Activated T-cell treated with anti-CD3 and anti-CD28 coated beads, Interleukin-2, amount 50 U/mL, for 72 hours (primary cell): ENCODE measurements at places on chromosomes 3 and 15. TPM values are rescaled to one million over a fixed set of nuclear protein-coding genes. Genes with fewer than 3 reads are reported as not detected.

The FBXW12 gene
- total RNA-seq: not detected

- no peak for DNase-seq
These were observed 1.6 kb upstream of the GCNT3 start for GRCh38 chr15:59609730-59610712.

GRCh38 chr15:94029495-94029894 lies 201.9 kb upstream of the MCTP2 start:
- no peak for DNase-seq

GRCh38 chr3:115804713-115805119 lies 181.4 kb downstream of the GAP43 start:
- DNase-seq: no peak

GRCh38 chr3:109234300-109234699 lies 82.0 kb downstream of the DPPA2 start:
- DNase-seq: no peak

DNA sequence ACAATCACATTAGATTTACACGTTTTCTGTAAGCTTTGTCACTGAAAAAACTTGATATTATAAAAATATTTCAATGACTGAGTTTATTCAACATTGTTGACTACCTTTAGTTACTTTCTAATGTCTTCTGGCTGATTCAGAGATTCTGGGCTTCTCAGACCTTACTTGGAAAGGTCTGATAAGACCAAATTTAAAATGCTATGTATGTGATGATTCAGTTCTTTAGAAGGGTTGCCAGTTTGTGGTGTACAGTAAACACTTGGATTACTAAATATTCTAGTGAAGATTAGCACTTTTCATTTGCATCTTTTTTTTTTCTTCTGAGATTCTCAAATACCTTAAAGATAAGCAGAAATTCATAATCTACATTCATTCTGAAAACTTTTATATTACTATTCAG lies 49.8 kb downstream of the SGO1 start:
- no peak for DNase-seq

DNA sequence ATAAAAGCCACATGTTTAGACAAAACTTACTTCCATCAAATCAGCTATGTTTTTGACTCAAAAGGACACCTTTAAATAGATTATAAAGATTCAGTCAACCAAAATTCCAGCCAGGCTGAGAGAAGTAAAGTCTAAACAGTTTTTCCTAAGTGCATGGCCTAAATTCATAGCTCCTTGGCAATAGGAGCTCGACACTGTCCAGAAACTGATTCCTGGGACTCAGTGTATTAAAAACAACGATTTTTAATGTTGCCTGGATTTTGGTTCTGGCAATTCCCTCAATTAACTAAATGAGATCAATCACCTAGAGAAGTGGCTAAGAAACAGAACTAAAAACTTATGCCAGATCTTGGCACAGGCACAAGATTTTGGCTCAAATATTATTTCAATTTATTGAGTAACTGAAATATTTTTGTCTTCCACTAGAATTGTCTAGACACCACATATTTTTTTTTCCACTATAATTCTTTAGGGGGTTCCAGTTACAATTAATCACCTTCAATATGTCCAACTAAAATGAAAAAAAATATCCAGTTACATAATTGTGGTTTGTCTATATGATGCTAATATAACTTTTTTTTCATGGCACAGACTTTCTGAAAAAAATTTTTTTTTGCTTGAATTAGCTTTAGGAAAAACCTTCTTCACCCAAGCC lies 135.9 kb downstream of the TFDP2 start:
- no peak for DNase-seq

GRCh38 chr3:187382609-187383151 lies 14.5 kb downstream of the RTP4 start:
- DNase-seq: no peak

The SNTN gene
- not detected for total RNA-seq

GRCh38 chr3:99332718-99333117 lies 305.7 kb upstream of the COL8A1 start:
- DNase-seq: no peak

GRCh38 chr3:8458238-8458661 lies 43.4 kb upstream of the LMCD1 start:
- no peak for DNase-seq
